ENCODE measurements at places on chromosomes 5 and 9.

- DNase-seq, result no peak
Measured at GRCh38 chr9:20442461-20443319, 179.6 kb downstream of the MLLT3 start.

GRCh38 chr9:120299785-120300184 is 280.2 kb downstream of the CDK5RAP2 start:
- no peak for DNase-seq

DNA sequence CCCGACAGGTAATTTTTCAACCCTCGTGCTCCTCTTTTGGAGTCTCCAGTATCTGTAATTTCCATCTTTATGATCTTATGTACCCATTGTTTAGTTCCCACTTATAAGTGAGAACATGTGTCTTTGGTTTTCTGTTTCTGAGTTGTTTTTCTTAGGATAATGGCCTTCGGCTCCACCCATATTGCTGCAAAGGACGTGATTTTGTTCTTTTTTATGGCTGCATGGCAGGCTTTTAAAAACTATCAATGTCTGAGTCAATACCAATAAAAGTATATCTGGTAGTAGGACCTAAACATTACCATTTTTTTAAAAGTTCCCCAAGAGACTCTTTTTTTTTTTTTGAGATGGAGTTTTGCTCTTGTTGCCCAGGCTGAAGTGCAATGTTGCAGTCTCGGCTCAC is 3.9 kb upstream of the SLC26A2 start:
- DNase-seq, result no peak

GRCh38 chr9:75941577-75942311 is 51.3 kb downstream of the PCSK5 start:
- no peak for DNase-seq

DNA sequence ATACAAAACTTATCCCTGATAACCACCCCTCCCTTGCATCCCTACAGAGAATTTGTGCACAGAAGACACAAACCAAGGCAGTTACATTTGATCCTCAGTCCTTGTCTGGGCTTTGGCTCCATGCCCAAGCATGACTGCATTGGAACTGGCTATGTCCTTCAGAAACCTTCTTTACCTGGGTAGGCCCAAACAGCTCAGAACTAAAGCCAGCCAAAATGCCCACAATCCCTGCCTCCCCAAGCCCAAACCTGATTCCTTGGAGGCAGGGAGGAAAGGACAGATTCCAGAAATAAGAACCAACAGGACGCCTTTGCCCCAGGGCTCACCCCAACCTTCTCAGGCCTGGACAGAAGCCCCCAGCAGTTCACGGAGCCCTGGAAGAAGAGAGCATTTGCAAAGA is 8.2 kb downstream of the IL17B start:
- no peak for DNase-seq

- DNase-seq, result no peak
Measured at GRCh38 chr5:17229313-17229712, 11.9 kb downstream of the BASP1 start.

DNA sequence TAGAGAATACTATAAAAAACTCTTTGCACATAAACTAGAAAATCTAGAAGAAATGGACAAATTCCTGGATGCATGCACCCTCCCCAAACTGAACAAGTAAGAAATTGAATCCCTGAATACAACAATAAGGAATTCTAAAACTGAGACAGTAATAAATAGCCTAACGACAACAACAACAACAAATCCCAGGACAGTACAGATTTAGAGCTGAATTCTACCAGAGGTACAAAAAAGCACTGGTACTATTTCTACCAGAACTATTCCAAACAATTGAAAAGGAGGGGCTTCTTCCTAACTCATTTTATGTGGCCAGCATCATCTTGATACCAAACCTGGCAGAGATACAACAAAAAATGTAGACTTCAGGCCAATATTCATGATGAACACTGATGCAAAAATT is 394.4 kb upstream of the RORB start:
- DNase-seq, result no peak

DNA sequence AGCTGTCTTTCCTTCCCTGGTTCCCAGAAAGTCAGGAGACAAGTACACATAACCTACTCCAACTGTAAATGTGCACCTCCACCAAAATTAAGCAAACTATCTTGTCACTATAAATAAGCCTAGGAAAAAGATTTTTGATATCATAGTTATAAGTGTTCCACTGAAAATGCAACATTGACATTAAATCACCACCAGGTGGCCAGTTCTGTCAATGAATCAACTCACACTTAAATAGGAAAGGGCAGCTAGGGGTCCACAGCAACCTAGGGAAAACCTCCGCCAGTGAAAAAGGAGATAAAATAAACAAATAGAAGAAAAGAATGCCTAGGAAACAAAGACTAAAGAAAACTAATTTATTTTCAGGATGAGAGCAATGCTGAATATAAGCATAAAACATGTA is 243.0 kb upstream of the PTPRD start:
- no peak for DNase-seq

DNA sequence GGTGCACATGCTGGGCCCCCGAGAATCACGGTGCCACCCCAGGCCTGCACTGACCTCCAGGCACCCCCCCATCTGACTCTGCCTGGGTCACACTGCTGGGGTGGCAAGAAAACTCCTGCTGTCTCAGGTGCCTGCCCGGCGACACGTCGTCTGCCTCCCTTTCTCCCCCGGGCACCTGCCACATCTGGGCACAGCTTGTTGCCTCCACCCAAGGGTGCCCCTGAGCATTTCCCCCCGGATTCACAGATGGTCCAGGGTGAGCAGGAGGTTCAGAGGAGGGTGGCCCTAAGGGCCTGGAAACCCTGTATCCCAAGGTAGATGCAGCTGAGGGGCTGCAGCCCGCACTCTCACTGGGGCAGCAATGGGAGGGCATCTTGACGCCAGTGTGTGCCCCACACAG is 14.9 kb upstream of the QSOX2 start:
- no peak for DNase-seq

GRCh38 chr9:126533926-126534310 is 79.8 kb upstream of the LMX1B start:
- no peak for DNase-seq

GRCh38 chr9:136902259-136902821 is 16.0 kb downstream of the TRAF2 start:
- peak; percentile 38 for DNase-seq

- no peak for DNase-seq
Measured at GRCh38 chr9:121292051-121292450, 24.1 kb downstream of the GSN start.

GRCh38 chr9:81826517-81826906 is 101.7 kb upstream of the SPATA31D4 start:
- no peak for DNase-seq

DNA sequence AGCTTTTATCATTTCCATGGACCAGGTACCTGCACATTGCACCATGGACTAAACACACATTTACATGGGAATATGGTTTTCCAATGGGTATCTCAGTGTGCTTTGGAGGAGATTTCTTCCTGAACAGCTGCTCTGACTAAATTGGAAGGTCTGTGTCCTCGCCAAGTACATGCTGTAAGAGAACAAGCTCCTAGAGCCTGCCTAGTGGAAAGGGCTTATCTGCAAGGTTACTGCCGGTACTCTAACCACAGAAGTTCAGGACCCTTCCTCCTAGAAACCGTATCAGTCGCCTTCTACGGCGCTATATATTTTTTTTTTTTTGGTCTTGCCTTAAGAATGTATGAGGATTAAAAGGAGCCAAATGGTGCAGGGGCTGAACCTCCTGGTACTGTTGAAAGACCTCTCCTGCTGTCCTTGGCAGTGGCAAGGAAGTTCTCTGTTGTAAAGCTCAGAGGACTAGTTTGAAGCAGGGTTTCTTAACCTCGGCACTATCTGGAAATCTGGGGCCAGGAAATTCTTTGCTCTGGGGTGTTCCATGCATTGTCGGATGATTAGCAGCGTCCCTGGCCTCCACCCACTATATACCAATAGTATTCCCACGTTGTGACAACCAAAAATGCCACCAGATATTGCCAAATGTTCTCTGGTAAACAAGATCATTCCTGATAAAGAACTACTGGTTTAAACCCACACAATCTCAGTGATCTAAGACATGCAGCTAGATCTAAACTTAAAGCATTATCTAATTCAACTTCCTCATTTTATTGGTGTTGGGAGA is 107.4 kb downstream of the FBXO38 start:
- no peak for DNase-seq

DNA sequence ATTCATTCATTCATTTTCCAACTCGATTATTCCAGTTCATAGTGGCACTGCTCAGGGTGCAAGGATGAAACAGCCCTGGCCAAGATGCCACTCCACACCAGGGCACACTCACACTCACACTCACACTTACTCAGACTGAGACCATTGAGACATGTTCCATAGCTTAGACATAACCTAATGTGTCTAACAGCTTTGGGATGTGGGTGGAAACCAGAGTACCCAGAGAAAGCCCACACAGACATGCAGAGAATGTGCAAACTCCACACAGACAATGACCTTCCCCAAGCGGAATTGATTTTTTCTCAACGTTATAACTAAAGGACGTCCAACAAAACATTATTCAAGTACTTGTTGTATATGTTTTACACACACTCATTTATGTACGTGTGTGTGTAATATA is 1363.5 kb downstream of the EFNA5 start:
- DNase-seq, result no peak

DNA sequence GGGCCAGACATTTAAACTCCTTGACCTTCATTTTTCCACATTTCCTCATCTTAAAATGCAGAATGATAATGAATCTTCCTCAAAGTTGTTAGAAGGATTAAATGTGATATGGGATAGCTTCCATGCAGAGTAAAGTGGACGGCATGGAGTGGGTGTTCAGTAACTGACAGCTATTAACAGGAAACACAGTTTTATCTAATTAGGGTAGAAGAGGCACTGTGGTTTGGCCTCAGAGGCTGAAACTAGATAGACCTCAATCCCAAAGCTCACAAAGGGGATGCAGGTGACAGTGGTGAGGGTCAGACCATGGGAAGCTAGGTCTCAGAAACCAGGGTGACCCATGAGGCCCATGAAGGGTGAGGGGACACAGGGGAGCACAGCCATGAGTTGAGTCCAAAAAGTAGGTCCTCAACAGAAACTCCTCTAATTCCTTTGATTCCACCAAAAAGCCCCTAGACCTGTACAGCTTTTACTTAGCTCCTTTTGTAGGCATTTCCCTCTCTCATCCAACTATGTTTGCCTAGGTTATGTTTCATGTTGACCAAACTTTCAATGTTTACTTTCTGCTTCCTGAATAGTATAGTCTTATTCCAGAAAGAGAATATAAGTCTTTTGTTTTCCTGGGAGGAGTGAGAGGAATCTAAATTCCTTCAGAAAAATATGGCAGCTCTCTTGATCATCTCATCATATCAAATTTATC is 27.9 kb upstream of the GLDC start:
- no peak for DNase-seq

- no peak for DNase-seq
Measured at GRCh38 chr5:147803926-147804325, 21.4 kb upstream of the JAKMIP2 start.

- no peak for DNase-seq
Measured at GRCh38 chr5:17678751-17679324, 44.6 kb downstream of the TAF11L14 start.

DNA sequence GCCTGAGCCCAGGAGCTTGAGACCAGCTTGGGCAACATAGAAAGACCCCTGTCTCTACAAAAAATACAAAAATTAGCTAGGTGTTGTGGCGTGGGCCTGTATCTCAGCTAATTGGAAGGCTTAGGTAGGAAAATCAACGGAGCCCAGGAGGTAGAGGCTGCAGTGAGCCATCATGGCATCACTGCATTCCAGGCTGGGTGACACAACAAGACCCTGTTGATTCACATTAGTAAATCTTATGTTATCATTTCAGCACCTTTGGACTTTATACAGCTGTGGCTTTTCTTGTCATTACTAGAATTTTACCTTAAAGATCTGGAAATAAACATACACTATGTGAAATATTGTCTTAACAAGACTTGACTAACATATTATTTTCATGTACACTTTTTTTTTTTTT is 185.0 kb downstream of the ZNF608 start:
- no peak for DNase-seq

Data from stimulated activated CD8-positive, alpha-beta memory T cell treated with anti-CD3 and anti-CD28 coated beads, Interleukin-4, amount 100 ng/mL, for 1 hour (primary cell).